ENCODE measurements at places on chromosomes 1 and 21.

- DNase-seq: no peak
Observed at GRCh38 chr1:151175863-151176262, at the start of gene TMOD4. TMOD4 (minus strand) TSS chr1:151175981; CDS start chr1:151174875, 1,106 bp downstream.

- DNase-seq: no peak
Observed at GRCh38 chr21:23455676-23456075, 2151.6 kb downstream of the MRPL39 start.

- DNase-seq: no peak
Observed at GRCh38 chr1:20191266-20191825, 5.0 kb upstream of the PLA2G2C start.

DNA sequence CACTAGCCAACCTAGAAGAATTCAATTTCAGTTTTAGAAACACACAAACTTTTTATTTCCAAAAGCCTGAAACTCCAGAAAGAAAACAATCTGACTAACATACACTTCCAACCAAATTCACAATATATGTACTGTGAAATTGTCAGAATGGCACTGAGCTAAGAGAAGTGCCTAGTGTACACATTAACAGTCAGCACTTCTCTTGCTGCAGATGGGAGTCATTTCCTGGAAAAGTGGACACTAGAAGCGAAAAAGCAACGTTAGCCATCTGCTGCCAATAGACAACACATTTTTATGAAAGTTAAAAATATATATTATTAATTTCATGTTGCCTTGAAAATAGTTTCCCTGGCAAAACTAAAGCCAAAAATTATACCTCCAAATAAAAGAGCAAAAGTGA, 66.1 kb downstream of the EPS15 start:
- DNase-seq: no peak

GRCh38 chr1:247961791-247962190, 3.2 kb upstream of the OR2AK2 start:
- DNase-seq: no peak

DNA sequence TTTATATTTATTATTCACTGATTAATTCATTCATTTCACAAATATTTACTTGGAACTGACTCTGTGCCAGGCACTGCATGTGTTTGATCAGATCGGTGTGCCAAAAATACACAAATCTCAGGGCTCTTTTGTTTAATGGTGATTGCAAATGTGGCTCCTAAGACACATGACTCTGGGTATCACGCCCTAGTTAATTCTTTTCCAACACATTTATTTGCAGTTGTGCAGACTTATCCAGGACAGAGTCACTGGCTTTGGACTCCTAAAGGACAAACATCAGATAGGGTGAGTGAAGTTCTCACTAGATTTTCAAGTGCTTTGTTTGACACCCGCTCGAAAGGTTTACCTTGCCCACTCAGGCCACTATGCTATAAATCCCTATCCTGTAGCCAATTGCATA, 335.5 kb downstream of the BARHL2 start:
- no peak for DNase-seq

DNA sequence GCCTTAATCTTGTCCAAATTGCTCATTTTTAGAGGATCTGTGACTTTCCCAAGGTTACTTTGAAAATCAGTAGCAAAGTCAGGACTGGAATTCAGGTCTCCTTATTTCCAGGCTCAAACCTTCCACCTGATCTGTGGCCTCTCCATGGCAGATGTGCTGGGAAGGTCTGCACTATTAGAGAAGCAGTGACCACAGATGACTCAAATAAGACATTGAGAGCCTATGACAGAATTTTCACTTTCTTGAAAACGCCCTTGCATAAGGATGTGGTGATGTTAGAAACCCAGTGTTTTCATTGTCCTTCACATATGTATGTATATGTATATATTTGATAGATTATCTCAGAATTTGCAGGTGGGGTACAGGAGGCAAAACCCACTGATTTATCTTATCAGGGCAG, 45.3 kb downstream of the TTC39A start:
- DNase-seq: no peak

DNA sequence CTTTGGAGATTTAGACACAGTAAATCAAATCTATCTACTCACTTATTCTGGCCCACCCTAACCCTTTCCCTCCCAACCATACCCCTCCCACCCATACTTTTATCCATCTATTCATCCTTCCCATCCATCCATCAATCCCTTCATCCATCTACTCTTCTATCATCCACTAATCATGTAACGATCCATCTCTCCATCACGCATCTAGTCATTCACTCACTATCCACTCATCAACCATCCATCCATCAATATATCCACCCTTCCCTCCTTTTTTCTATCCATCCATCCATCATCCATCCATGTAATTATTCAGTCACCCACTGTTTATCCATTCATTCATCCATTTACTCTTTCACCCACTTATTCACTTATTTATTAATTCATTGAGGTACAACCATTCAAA, 74.0 kb downstream of the FOXD2 start:
- DNase-seq: no peak

DNA sequence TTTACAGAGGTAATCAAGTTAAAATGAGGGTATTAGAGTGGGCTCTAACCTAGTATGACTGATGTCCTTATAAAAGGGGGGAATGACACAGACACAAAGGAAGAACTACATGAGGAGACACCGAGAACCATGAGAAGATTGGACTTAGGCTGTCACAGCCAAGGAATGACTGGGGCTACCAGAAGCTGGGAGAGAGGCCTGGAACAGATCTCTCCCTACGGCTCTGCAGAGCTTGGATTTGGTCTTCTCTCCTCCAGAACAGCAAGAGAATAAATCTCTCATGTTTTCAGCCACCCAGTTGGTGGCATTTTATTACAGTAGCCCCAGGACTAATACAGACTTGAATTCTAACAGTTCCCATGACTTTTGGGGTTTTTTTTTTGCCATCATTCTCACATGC, 110.8 kb downstream of the PSMG1 start:
- no peak for DNase-seq

GRCh38 chr1:226108935-226109828, 46.7 kb downstream of the H3-3A start:
- no peak for DNase-seq

- no peak for DNase-seq
Observed at GRCh38 chr1:1858382-1859086, 32.4 kb downstream of the GNB1 start.

DNA sequence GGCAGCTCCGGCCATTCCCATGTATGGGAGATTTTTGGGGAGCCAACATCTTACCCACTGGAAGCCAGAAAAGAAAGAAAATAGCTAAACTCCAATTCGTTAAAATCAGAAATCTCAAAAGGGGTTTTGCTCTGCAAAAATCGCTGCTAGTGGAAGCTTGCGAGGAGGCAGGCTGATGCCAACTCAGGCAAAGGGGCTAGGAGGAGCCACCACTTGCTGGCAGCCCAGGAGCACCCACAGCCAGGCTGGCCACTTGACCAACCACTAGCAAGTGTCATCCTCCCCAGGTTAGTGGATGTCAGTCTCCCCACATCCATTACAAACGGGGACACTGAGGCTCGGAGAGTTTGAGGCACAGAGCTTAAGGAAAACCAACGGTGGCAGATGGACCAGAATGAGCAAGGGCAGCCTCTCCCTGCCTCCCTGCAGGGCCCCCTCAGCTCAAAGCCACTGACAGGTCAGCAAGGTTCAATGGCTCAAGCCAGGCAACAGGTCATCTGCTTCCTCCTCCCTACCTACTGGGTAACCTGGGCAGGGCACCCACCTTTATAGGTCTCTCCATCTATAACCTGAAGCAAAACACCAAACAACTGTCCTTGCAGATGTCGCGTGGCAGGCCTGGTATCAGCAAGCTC, 10.8 kb downstream of the KCNN3 start:
- no peak for DNase-seq

DNA sequence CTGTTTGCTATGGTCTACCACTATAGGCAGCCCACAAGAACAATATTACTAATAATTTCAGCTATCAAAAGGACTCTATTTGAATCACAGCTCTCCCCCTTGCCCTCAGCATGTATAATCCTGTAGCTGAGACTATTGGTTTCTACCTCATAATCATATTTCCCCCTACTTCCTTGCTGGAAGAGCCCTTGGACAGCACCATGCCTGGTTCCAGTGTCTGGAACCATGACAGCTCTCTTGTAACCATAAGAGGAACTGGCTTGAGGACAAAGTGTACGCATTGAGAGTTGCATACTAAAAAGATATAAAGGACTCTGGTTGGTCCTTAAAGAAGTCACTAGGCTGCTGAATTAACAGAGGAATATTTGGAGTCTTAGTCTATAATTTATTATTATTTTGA, 110.7 kb upstream of the ZRANB2 start:
- DNase-seq: no peak
